Cerebellar nuclear complex (tissue), 1 donor: ENCODE measurements at places on chromosomes 1 and 21.

DNA sequence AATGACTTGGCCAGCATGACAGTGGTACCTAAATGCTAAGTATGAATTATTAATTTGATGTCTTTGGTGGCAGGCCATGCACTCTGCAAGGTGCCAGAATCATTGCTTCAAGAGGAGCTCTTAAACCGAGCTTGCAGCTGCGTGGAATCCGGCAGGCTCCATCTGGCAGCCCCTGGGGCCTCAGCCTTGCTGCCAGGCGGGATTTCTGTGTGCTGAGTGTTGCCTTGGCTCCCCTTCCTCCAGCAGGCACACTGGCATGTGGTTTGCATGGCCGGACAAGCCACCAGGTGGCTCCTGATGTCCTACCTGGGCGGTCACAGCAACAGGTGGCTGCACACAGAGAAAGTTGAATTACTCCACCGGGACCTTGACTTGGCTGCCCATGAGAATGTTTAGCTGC is 155.4 kb downstream of the URB2 start:
- no peak for DNase-seq

- DNase-seq = no peak
These were observed 486.3 kb downstream of the TTLL7 start for GRCh38 chr1:83512373-83513193.

- DNase-seq = peak; percentile 13
These were observed 2.8 kb downstream of the KCNJ9 start for GRCh38 chr1:160083968-160084770.

DNA sequence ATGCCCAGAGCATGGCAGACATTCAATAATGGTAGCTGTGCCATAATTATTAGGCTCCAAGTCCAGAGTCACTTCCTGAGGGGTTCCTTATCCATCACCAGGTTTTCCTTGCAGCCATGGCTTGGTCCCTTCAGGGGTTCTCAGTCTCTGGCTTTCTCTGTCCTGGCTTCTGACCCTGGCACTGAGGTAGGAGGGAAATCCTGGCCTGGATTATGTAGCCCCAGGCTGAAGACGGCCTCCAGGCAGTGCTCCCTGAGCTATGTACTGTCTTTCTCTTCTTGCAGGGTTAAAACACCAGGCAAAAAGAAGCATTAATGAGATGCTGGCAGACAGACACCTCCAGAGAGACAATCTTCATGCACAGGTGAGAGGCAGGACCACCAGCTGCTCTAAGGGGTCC is 9.5 kb upstream of the PADI3 start:
- DNase-seq = no peak

GRCh38 chr1:197677752-197678295 is 97.5 kb downstream of the DENND1B start:
- DNase-seq = no peak

DNA sequence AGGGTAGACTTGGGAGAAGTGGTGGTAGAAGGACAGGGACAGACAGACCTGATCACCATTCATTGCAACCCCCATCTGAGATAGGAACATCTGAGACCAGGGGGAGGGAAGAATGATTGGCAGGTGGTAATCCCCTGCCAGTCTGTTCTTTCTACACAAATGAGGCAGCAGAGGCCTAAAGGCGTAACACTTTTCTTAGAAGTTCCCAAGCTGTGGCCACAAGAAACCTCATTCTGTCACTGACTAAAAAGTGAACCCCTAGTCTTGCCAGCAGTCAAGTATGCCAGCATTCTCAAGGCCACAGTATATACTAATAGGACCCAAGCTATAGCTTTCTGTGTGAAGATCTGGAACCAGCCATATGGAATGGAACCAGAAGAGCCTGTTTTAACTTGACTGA is 638.0 kb downstream of the KCNT2 start:
- no peak for DNase-seq

DNA sequence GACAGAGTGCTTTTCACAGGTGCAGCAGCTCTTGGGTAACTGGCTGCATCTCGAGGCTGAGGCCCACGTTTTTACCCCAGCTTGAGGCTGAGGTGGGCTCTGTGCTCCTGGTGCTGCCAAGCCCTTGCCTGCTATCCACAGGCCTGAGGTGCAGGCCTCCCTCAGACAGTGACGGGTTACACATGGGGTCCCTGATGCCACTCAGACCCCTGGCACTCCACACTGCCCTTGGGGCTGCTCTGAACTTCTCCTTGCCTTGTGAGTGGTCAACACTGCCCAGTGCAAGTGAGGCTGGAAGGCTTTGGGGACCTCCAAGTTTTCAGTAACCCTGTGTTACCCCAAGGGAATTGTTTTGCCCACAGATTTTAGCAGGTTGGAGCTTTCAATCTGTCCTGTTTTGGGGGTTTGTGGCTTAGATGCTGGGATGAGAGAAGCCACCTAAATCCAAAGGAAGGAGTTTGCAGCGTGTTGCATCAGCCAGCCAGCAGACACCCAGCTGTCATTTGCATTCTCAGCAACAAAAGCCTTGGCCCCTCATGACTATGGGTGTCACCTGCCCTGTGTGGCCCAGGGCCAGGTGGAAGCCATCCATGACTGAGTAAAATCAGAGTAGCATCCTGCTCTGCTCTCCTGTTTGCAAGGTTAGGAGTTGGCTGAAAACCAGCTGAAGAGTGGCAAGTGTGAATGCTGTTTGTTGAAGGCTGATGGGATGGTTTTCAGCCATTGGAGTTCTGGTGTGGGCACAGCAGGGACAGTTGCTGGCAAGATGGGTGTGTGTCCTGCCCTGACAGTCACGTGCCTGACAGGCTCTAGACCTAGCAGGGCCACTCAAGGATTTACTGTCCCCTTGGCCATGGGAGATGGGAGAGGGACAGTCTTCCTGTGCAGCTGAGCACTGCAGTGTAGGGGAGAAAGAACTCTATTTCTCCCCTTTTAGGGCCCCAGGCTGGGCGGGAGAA is 3.2 kb downstream of the RNF187 start:
- DNase-seq = no peak

- no peak for DNase-seq
These were observed 100.9 kb downstream of the TSEN15 start for GRCh38 chr1:184152434-184152898.

- DNase-seq = no peak
These were observed 29.3 kb downstream of the ATF3 start for GRCh38 chr1:212637902-212638301.

DNA sequence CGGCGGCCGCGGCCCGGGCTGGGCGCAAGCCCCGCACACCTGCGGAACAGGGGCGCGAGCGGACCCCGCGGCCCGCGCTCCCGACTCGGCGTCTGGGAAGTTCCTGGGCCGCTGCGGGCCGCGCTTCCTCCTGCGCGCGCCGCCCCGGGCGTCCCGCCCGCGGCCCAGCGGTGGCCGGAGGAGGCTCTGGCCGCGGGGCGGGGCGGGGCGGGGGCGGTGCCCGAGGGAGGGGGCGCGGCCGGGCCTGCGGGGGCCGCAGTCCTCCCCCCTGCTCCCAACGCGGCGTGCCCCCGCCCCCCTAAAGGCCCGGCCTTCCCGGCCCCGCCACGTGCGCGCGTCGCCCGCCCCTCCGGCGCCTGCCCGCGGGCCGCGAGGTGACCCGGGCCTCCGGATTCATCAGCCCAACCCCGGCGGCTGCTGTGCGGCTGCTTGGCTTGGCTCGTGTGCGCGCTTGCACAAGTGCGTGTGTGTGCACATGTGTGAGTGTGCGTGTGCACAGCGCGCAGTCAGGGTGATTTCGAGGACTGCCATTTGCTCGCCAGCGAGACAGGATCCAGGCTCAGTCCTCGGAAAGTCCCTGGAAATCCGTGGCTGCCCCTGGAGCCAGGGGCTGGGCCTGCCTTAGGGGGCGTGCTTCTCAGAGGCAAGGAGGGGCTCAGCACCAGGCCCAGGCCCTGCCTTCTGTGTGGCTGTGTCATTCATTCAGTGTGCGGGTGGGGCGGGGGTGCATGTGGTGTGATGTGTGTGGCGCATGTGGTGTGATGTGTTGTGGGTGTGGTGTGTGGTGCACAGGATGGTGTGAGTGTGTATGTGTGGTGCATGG is at the start of gene C2CD2:
Gene C2CD2 (minus strand): TSS at position 188 of the 823 bp plus-strand sequence. CDS start 370 bp downstream, outside the sequence.
- DNase-seq = no peak

GRCh38 chr1:86750530-86750929 is 46.2 kb downstream of the SH3GLB1 start:
- DNase-seq = no peak

DNA sequence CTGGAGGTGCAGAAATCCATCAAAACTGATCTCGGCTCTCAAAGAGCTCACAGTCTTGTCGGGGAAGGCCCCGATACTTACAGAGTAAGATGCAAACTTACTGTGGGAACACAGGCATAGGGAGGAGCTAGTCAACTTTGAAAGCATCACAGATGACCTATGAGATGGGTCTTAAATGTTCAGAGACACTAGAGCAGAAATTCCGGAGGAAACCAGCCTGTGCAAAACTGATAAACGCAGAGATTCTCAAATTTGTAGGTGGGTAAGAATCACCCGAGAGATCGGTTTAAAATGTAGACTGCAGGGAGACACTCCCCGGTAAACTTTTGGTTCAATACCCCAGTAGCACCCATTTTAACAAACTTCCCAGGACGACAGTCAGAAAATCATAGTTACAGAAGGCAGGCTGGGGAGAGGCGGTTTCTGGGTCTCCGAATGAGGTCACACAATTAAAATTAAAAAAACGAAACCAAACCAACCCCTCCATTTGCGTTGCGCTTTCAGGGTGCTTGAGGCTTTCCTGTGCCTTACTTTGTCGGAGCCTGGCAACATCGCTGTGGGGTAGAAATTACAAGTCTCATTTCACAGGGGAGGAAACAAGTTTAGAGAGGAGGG is 755 bp upstream of the THRAP3 start:
- DNase-seq = no peak

DNA sequence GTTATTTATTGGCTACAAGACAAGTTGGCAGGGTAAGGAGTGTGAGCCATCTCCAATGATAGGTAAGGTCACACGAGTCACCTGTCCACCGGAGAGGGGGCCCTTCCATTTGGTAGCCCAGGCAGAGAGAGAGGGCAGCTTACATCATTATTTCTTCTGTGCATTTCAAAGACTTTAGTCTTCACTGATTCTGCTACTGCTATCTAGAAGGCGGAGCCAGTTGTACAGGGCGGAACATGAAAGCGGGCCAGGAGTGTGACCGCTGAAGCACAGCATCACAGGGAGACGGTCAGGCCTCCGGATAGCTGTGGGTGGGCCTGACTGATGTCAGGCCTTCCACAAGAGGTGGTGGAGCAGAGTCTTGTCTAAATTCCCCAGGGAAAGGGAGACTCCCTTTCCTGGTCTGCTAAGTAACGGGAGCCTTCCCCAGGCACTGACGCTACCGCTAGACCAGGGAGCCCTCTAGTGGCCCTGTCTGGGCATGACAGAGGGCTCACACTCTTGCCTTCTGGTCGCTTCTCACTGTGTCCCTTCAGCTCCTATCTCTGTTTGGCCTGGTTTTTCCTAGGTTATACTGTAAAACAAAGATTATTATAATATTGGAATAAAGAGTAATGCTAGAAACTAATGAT is 36.7 kb downstream of the ZNF695 start:
- DNase-seq = no peak

DNA sequence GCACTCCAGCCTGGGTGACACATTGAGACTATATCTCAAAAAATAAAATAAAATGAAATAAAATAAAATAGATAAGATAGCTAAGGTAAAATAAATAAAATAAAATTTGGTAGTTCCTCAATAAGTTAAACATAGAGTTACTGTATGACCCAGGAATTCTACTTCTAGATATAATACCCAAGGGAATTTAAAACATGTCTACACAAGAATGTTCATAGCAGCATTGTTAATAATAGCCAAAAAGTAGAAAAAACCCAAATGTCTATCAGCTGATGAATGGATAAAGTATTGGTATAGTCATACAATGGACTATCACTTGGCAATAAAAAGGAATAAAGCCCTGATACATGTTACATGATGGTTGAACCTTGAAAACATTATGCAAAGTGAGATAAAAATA is 47.8 kb downstream of the CEP350 start:
- no peak for DNase-seq

DNA sequence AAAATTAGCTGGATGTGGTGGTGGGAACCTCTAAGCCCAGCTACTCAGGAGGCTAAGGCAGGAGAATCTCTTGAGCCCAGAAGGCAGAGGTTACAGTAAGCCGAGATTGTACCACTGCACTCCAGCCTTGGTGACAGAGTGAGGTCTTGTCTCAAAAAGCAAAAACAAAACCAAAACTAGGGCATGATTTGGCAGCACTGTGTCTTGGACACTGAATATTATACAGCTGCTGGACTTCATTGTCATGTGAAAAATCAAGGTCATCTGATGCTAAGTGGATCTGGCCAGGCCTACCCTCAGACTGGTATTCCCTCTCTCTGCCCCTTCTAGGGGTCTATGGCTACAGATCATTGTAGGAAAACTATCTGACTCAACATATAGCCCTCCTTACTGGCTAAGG is 55.2 kb upstream of the MRPS6 start:
- no peak for DNase-seq

GRCh38 chr21:32470206-32470605 is 57.7 kb downstream of the EVA1C start:
- no peak for DNase-seq

GRCh38 chr21:42092771-42093170 is 21.7 kb downstream of the UMODL1 start:
- no peak for DNase-seq

DNA sequence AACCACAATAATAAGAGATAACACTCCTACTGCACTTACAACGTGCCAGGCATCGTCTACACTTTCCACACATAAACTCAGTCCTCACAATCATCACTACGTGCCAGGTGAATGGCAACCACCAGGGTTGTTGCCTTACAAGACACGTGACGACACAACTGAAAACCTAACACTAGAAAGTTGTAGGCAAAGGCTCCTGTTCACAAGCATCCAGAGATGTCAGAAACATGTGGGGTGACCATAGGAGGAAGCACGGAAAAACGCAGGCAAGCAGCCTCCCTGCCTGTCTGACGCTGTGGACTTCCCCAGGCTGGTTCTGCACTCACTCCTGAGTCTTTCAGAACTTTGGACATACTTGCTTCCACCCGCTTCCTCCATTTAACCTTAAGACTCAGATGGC is 7.0 kb downstream of the CAPZB start:
- DNase-seq = no peak

DNA sequence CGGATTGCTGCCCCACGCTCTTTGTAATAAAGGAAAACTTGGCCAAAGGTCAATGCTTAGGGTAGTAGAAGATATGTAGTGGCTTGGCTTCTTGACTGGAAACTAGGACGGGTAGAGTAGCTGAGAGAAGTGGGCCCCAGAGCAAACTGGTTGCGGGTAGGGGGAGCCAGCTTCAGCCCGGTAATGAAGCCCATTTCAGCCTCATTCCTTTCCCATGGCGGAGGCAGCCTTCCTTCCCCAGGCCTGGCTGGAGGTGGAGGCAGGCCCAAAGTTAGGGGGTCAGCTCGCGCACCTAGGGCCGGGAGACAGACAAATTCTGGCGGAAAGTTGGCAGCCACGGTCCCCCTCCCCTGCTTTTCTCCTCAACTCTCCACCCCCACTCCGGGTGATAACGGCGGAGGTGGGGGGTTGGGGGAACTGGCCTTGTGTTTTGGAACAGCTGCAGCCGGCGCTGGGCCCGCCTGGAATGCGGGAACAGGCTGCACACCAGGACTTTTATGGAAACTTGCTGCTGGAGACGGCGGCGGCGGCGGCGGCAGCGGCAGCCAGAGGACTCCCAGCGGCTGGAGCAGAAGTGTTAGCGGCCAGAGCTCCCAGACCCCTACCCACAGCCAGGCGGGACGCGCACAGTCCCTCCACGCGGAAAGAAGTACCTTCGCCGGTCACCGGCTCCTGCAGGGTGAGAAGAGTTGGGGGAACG is at the start of gene NEXN:
Gene NEXN (plus strand): TSS at position 544 of the 700 bp plus-strand sequence. CDS start 27,483 bp downstream, outside the sequence.
- DNase-seq = no peak

- DNase-seq = no peak
These were observed 2.9 kb downstream of the C1orf210 start for GRCh38 chr1:43282220-43283195.

- DNase-seq = peak; percentile 25
These were observed 44.8 kb upstream of the CACYBP start for GRCh38 chr1:174954671-174955669.

- DNase-seq = no peak
These were observed 9.1 kb downstream of the EXO1 start for GRCh38 chr1:241857131-241857530.
